ENCODE measurements at places on chromosomes 3 and 15.

GRCh38 chr3:18474202-18474601, 49.1 kb upstream of the SATB1 start:
- no peak for DNase-seq

DNA sequence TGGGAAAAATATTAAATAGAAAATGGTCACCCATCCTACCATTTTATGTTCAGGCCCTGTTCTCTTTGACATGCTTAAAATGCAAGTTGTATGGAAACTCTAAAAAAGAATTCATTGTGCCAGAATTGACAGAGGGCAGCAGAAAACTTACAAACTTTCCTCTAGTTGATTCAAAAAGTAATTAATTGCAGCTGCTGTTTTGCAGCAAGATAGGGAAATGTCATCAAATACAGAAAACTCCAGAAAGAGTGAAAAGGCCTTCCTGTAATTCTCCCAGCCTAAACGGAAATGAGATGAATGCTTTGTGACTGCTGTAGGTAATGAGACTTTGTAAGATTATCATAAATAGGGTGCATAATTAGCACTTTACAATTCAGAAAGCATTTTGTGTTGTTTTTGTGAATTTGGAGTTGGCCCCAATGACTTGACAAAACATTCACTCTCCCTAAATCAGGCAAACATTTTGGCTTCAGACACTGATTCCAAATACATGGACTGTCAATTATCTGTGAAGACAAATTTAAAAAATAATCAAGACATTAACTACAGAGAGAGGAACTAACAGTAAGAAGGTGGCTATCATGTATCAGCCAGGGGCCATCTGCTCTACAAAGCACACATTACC, 861.8 kb downstream of the SQOR start:
- DNase-seq, result no peak

DNA sequence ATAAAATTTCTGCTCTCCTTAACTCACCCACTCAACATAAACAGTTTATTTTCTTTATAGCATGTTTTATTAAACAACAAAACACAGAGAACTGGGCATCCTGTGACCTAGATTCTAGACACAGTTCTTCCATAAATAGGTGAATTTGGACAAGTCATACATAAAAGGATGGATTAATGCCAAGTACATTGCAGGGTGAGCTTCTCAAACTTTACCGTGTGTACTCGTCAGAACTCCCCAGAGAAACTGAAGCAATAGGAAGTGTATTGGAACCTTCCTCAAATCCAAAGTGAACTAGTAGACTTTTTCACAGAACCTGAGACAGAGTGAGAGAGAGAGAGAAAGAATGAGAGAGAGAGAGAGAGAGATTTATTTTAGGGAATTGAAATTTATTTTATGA, 139.7 kb downstream of the CD47 start:
- no peak for DNase-seq

- no peak for DNase-seq
These were observed 2.2 kb downstream of the SLC12A6 start for GRCh38 chr15:34335176-34336032.

- no peak for DNase-seq
These were observed 12.4 kb upstream of the SEC13 start for GRCh38 chr3:10333349-10333650.

GRCh38 chr3:52216585-52217408, 8.6 kb downstream of the TLR9 start:
- no peak for DNase-seq

DNA sequence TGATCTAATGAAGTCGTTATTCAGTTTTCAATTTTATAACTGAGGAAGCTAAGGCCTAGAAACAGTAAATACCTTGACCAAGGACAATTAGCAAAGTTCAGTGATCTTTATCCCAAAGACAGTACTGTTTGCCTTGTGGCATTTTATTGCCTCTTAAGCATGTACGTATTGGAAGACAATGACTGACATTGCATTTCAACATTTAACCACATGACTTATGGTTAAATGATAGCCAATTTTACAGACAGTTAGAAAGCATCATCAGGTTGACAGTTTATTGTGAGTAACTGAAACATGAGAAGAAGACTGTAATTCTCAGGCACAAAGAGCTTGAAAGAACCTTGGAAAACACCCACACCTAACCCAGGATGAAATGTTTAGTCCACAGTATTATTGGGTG, 390.8 kb upstream of the ZNF385D start:
- no peak for DNase-seq

GRCh38 chr3:34008191-34008590, 209.8 kb downstream of the PDCD6IP start:
- DNase-seq, result no peak

All from D721Med (cell line).